Natural killer cell (primary cell): ENCODE measurements at places on chromosomes 5 and 9. TPM values are rescaled to one million over a fixed set of nuclear protein-coding genes. Genes with fewer than 3 reads are reported as not detected.

DAB2 gene
- total RNA-seq = 53.8 TPM

EQTN gene
- not detected for total RNA-seq

XRCC4 gene
- 6.0 TPM for total RNA-seq

GMCL2 gene
- total RNA-seq = not detected

PLEKHG4B gene
- total RNA-seq = not detected

PCDHA9 gene
- total RNA-seq = not detected

GRCh38 chr9:6080154-6080716 lies 64.8 kb upstream of the RANBP6 start:
- H3K4me1 ChIP-seq = peaks cover 7% of the 10 kb centered on the region
- H3K36me3 ChIP-seq = no peaks in the 10 kb centered on the region
- peaks cover 3% of the 10 kb centered on the region for H3K27me3 ChIP-seq
- DNase-seq = peak; percentile 86
- peak overlapping the region; percentile 52 for H3K4me3 ChIP-seq
- peak overlapping the region; percentile 78 for H3K27ac ChIP-seq

FOXD4 gene
- total RNA-seq = not detected

GRCh38 chr5:142095035-142095434 lies 13.5 kb upstream of the NDFIP1 start:
- DNase-seq = no peak
- no peaks in the 10 kb centered on the region for H3K36me3 ChIP-seq

- H3K27ac ChIP-seq = no peak overlapping the region
- H3K27me3 ChIP-seq = no peaks in the 10 kb centered on the region
- H3K4me1 ChIP-seq = no peaks in the 10 kb centered on the region
- no peaks in the 10 kb centered on the region for H3K36me3 ChIP-seq
These were observed 74.4 kb downstream of the GLIS3 start for GRCh38 chr9:4225291-4226028.

DNA sequence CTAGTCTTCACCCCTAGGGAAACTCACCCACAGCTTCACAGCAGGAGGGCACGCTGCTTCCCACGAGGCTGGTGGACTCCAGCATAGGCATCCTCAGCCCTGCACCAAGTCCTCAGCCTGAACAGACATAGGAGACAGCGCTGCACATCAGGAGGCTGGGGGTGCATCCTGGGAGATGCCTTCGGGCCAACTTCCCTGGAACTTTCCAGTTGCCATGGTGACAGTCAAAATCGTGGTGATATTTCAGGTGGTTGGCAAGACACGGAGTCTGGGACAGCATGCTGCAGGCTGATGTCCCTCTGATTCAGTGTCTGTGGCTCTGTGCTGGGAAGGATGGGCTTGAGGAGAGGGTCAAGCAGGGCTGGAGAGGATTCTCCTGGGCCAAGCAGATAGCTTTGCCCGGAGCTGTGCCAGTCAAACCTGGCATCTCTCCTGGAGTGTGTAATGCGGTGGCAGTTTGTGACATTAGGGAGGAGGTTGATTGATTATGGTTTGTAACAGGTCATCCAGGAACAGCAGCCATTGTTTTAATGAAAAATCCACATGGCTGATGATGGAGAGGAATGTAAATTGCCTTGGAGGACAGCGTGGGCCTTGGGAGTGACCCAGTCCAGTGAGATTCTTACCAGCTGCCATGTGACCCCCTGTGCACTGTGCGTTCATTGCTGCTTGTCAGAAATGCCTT lies 35.6 kb upstream of the SEMA4D start:
- peaks cover 92% of the 10 kb centered on the region for H3K4me1 ChIP-seq
- H3K36me3 ChIP-seq = no peaks in the 10 kb centered on the region
- H3K27me3 ChIP-seq = no peaks in the 10 kb centered on the region
- H3K27ac ChIP-seq = no peak overlapping the region
- DNase-seq = no peak
- no peak overlapping the region for H3K4me3 ChIP-seq

DNA sequence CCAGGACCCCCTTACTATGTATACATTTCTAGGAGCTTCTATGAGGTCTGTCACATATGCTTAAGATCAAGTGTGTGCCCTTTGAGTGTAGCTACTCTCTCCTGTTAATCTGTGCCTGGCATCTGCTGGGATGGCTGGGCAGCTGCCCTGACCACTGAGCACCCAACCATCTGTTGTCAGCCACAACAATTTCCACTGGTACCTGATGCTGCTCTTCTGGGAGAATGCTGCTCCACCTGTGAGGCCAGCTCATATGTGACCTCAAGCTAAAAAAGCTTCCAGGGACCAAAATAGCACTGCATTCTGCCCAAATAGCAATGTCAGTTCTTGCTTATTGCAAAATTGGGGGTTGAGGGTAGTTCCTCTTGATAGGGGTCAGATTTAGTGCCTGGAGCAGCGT lies 595.6 kb downstream of the RAB3C start:
- no peaks in the 10 kb centered on the region for H3K4me1 ChIP-seq
- H3K4me3 ChIP-seq = no peak overlapping the region
- H3K27me3 ChIP-seq = no peaks in the 10 kb centered on the region
- H3K36me3 ChIP-seq = no peaks in the 10 kb centered on the region

DNA sequence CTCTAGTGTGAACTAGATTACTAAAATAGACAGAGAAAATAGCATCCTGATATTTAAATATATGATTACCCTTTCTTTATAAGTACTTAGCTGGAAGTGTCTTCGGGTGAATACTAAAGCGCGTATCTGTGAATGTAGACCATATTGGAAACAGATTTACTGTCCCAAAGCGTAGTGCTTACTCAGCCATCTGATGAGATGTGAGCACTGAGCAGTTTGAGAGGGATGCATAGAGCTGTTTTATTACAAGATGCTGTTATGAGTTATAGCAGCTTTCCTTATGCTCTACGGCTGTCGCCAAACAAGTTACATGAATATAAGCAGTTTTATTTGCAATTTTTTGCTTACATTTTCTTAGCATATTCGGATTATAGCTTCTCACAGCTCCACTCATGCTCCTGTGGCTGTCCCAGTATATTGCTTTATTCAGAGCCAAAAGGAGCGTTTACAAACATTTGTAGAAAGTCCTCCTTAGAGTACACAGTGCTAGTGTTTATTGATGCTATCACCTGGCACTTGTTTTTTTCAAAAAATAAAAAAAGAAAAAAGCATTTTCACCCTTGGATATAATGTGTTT lies 981.4 kb upstream of the WWC1 start:
- no peaks in the 10 kb centered on the region for H3K4me1 ChIP-seq
- no peak for DNase-seq
- H3K4me3 ChIP-seq = no peak overlapping the region

- no peaks in the 10 kb centered on the region for H3K27me3 ChIP-seq
- DNase-seq = no peak
- no peak overlapping the region for H3K27ac ChIP-seq
- no peaks in the 10 kb centered on the region for H3K4me1 ChIP-seq
These were observed 8.9 kb downstream of the RABGAP1 start for GRCh38 chr9:122949696-122950095.

SPINK13 gene
- not detected for total RNA-seq

TMEM215 gene
- not detected for total RNA-seq

GRCh38 chr5:81165493-81166119 lies 67.5 kb upstream of the CKMT2 start:
- no peaks in the 10 kb centered on the region for H3K27me3 ChIP-seq
- no peaks in the 10 kb centered on the region for H3K4me1 ChIP-seq
- H3K4me3 ChIP-seq = no peak overlapping the region
- H3K27ac ChIP-seq = no peak overlapping the region

- peaks cover 10% of the 10 kb centered on the region for H3K27me3 ChIP-seq
- H3K4me1 ChIP-seq = peaks cover 4% of the 10 kb centered on the region
- no peak overlapping the region for H3K4me3 ChIP-seq
These were observed 40.2 kb downstream of the TLR4 start for GRCh38 chr9:117744369-117744768.

DNA sequence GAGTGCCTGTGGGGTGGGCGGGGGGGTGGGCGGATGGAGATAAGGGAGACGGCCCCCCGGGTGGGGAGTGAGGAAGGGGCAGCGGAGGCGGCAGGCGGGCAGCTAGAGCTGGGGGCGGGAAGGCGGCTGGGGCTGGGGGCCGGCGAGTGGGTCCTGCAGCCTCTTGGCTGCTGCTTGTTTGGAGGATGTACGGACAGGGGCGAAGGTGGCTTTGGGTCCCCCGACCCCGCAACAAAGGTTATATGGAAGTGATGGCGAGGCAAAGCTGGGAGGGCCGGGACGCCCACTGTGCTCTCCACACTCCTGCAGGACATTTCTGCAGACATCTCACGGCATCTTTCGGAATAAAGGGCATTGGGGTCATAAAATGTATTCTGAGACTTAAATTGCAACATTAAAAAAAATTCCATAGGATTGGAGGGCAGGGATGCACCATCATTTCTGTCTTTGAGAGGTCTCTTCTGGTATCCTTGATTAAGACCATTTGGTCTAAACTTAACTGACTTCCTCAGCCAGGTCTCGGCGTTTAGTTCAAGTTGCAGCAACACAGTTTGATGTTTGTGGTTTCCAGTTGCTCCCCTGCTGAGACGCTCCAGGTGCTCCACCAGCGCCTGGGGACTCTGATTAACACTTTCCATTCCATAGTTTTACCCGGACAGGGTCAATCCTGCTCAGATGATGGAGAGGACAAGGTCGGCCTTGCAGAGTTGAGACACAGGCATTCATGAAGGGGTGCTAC lies 101.6 kb upstream of the SSBP2 start:
- H3K4me3 ChIP-seq = peak overlapping the region; percentile 75
- DNase-seq = peak; percentile 51
- no peaks in the 10 kb centered on the region for H3K36me3 ChIP-seq

IL9 gene
- not detected for total RNA-seq

GRCh38 chr9:120837921-120838320 lies 4.8 kb downstream of the PSMD5 start:
- peaks cover 15% of the 10 kb centered on the region for H3K36me3 ChIP-seq
- no peaks in the 10 kb centered on the region for H3K27me3 ChIP-seq
- peaks cover 11% of the 10 kb centered on the region for H3K4me1 ChIP-seq
- no peak overlapping the region for H3K4me3 ChIP-seq
- no peak for DNase-seq

- H3K4me3 ChIP-seq = no peak overlapping the region
- no peaks in the 10 kb centered on the region for H3K36me3 ChIP-seq
- no peaks in the 10 kb centered on the region for H3K4me1 ChIP-seq
- no peak overlapping the region for H3K27ac ChIP-seq
- DNase-seq = no peak
These were observed 188.7 kb downstream of the GADD45G start for GRCh38 chr9:89793551-89793950.

- DNase-seq = no peak
- H3K27ac ChIP-seq = no peak overlapping the region
- no peaks in the 10 kb centered on the region for H3K4me1 ChIP-seq
- no peak overlapping the region for H3K4me3 ChIP-seq
These were observed 94.4 kb downstream of the ADRB2 start for GRCh38 chr5:148920646-148921288.

DNA sequence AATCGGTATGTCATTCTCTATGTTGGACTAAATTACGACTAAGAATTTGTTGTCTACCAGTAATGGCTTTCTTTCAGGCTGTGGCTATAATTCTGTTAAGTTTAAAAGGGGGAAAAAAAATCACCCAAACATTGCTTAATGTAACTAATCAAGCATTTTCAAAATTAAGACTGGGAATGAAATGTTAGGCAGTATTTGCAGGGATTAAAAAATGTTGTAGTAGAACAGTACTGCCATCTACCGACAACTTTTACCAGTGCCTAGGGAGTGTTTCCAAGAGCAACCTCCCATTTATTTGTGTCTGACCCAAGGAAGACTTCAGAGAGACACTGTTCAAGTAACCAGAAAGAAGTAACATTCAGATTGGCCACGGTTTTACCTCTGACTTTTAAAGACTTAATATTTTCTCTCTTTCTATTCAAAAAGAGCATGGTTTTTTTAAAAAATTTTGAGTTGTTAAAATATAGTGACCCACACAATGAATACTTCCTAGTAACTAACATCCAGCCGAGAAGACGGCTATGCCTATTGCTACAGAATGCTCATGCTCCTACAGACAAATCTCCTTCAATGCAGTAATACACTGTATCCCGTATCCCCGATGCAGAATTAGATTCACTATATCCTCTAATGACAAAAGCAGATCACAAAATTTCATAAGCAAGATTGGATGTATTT lies 92.4 kb downstream of the ARL15 start:
- H3K27me3 ChIP-seq = no peaks in the 10 kb centered on the region
- no peak overlapping the region for H3K27ac ChIP-seq
- no peak overlapping the region for H3K4me3 ChIP-seq
- no peaks in the 10 kb centered on the region for H3K4me1 ChIP-seq
- H3K36me3 ChIP-seq = no peaks in the 10 kb centered on the region
- DNase-seq = no peak

GRCh38 chr9:77820293-77820954 lies 172.3 kb upstream of the GNA14 start:
- no peaks in the 10 kb centered on the region for H3K4me1 ChIP-seq
- no peak overlapping the region for H3K27ac ChIP-seq
- no peaks in the 10 kb centered on the region for H3K27me3 ChIP-seq
- no peak for DNase-seq

GRCh38 chr5:98583586-98583985 lies 189.9 kb upstream of the RGMB start:
- no peak overlapping the region for H3K27ac ChIP-seq
- no peaks in the 10 kb centered on the region for H3K27me3 ChIP-seq
- H3K4me1 ChIP-seq = no peaks in the 10 kb centered on the region
- no peak overlapping the region for H3K4me3 ChIP-seq
- H3K36me3 ChIP-seq = no peaks in the 10 kb centered on the region

DNA sequence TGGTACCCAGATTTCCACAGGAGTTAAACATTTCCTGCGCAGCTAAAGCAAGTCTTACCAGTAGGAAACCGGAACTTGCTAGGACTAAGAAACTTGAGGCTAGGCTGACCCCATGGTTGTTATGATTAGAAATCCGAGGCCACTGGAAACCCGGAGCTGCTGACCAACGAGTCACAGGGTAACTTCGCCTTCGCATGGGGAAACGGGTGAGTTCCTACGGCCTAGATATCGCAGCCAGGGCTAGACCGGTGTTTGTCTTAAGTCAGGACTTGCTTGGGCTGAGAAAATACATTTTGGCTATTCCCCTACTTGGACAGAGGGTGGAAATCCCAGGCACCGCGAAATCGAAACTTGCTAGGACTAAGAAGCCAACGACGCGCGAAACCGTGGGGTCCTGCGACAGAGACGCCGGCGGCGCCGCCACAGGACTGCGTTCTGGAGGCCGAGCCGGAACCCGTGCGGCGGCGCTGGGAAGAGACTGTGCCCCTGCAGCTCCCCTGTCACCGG lies 1.6 kb upstream of the ANXA2R start:
- peak overlapping the region; percentile 74 for H3K4me3 ChIP-seq
- peak; percentile 71 for DNase-seq
- H3K27ac ChIP-seq = peak overlapping the region; percentile 98
- H3K27me3 ChIP-seq = no peaks in the 10 kb centered on the region
- peaks cover 2% of the 10 kb centered on the region for H3K36me3 ChIP-seq

PRDM9 gene
- not detected for total RNA-seq

BNIP1 gene
- 33.0 TPM for total RNA-seq

DNA sequence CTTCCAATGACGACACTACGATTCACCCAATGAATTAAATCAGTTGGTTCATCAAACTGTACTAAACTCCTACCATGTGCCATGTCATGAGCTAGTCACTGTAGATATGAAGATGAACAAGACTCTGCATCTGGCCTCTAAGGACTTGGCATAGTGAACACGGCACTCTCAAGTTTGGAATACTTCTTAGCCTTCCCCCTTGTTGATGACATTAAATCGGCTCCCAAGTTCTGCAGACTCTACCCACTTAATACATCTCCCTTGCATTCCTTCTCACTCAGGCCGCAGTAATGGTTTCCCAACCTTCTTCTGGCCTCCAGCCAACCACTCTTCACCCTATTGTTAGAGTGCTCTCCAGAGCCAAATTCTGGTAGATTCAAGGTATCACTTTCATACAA lies 184.7 kb downstream of the MAPKAP1 start:
- no peak for DNase-seq
- peaks cover 12% of the 10 kb centered on the region for H3K4me1 ChIP-seq
- no peak overlapping the region for H3K4me3 ChIP-seq
- no peaks in the 10 kb centered on the region for H3K36me3 ChIP-seq

GRCh38 chr5:154097031-154097430 lies 58.3 kb downstream of the MFAP3 start:
- no peak for DNase-seq
- H3K27me3 ChIP-seq = peaks cover 2% of the 10 kb centered on the region
- H3K36me3 ChIP-seq = no peaks in the 10 kb centered on the region
- no peak overlapping the region for H3K4me3 ChIP-seq
